ENCODE measurements at places on chromosomes 5 and 9.

DNA sequence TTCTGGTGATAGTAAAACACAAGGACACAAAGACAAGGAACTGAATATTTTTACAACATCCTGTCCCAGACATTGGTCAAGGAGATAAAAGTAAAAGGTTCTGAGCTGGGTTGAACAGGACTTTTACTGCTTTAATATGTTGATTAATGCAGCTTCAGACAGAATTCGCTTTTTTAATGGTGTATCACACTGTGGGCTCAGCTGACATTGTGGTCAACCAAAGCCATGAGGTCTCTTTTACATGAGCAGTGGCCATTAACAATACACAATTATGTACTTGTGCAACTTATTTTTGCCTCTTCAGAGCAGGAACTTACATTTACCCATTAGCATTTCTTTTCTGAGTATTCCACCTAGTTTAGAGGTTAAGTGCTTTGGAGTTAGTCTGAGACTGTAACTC lies 22.8 kb upstream of the ERBIN start:
- H3K4me3 ChIP-seq = no peak overlapping the region
- H3K4me1 ChIP-seq = no peaks in the 10 kb centered on the region
- no peak for DNase-seq
- H3K27me3 ChIP-seq = no peaks in the 10 kb centered on the region

DNA sequence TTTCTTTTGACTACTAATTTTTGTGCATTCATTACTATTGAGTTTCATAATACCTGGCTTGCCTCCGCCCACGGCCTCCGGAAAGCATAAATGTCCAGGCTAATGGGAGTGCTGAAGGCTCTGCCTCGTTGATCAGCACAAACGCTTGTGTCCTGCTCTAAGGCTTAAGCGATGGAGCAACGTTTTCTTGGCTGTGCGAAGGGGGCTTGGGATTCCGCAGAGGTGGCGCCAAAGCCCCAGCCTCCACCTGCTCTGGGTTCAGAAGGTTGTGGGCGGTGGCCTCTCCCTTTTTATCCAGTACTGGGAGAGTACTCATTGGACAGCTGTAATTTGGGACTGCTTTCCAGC lies 19.7 kb downstream of the ANXA2R start:
- no peaks in the 10 kb centered on the region for H3K27me3 ChIP-seq
- peak; percentile 23 for DNase-seq
- peaks cover 33% of the 10 kb centered on the region for H3K4me1 ChIP-seq

DNA sequence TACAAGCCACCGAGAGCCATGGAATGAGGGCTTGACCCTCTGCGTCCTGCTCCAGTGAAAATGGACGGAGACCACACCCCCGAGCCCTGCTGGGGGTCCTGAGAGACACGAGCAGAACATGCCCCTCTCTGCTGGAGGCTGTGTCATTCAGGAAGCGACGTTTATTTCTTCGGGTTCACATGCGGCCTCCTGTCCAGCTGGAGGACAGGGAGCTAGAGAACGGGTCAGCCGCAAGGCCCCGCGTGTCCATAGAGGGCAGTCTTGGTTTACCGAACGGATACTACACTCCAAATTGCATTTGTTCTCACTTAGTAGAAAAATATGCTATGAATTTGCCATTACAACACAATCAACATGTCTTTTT lies 36.1 kb downstream of the MRPL36 start:
- no peak overlapping the region for H3K4me3 ChIP-seq
- DNase-seq = peak; percentile 43
- H3K27ac ChIP-seq = no peak overlapping the region

- no peaks in the 10 kb centered on the region for H3K36me3 ChIP-seq
- DNase-seq = no peak
- H3K4me3 ChIP-seq = no peak overlapping the region
- H3K27me3 ChIP-seq = no peaks in the 10 kb centered on the region
Observed at GRCh38 chr9:13383216-13383615, 103.7 kb upstream of the MPDZ start.

DNA sequence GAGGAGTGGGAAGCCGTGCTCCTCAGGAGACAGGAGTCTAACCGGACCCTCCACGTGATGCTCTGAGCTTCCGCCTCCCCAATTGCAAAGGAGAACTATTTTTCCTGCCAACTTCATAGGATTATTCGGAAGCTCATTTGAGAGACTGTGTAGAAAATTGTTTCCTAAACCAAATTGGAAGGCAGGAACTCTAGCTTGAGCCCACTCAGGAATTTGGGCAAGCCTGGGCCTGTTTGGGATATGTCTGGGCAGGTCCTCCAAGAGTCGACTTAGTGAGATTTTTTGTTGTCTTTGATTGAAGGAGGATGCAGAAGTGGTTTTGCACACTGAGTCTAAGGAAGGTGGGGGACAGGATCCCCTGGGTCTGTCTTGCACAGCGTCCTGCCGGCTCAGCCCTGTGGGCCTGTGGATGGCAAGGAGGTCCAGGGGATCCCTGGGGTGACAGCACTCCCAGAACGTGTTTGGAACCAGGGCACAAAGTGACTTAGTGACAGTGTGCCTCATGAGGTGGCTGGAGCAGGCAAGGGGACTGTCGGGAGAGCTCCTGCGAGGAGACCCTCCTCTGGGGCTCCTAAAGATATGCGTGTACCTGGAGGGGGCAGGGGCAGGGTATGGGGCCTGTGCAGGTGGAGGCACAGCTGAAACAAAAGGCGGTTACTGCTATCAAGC lies 283.3 kb downstream of the NSG2 start:
- H3K4me1 ChIP-seq = no peaks in the 10 kb centered on the region
- DNase-seq = no peak
- no peak overlapping the region for H3K27ac ChIP-seq

GRCh38 chr5:65072850-65073249 lies 304.1 kb downstream of the CWC27 start:
- no peak for DNase-seq
- peaks cover 18% of the 10 kb centered on the region for H3K27me3 ChIP-seq
- no peaks in the 10 kb centered on the region for H3K4me1 ChIP-seq

GRCh38 chr5:168471785-168472184 lies 14.5 kb upstream of the RARS1 start:
- no peaks in the 10 kb centered on the region for H3K27me3 ChIP-seq
- H3K4me3 ChIP-seq = no peak overlapping the region
- H3K36me3 ChIP-seq = peaks cover 4% of the 10 kb centered on the region
- no peak overlapping the region for H3K27ac ChIP-seq

DNA sequence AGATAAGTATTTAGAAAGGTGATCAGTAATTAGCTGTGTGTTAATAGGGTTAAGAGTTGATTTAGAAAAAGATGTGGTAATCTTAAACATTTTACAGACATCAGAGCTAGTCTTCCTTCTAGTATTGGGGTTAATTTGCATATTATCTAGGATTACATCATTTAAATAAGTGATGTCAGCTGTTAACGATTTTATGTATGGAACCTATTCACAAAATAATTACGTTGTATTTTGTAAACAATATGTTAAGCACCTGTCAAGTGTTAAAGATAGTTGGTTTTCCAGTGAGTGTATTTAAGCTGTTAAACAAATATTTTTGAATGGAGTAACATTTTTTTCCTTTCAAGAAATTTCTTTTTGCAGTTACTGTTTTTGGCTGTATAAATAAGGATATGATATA lies 2.2 kb downstream of the DCP2 start:
- peak overlapping the region; percentile 93 for H3K4me3 ChIP-seq
- H3K27me3 ChIP-seq = no peaks in the 10 kb centered on the region
- H3K27ac ChIP-seq = peak overlapping the region; percentile 10
- H3K4me1 ChIP-seq = peaks cover 54% of the 10 kb centered on the region

GRCh38 chr5:163503106-163504078 lies 2.0 kb upstream of the MAT2B start:
- H3K27me3 ChIP-seq = no peaks in the 10 kb centered on the region
- peaks cover 19% of the 10 kb centered on the region for H3K4me1 ChIP-seq
- H3K36me3 ChIP-seq = no peaks in the 10 kb centered on the region
- DNase-seq = peak; percentile 67
- H3K27ac ChIP-seq = peak overlapping the region; percentile 0
- H3K4me3 ChIP-seq = peak overlapping the region; percentile 99

GRCh38 chr5:156201788-156202403 lies 125.1 kb upstream of the SGCD start:
- no peaks in the 10 kb centered on the region for H3K27me3 ChIP-seq
- no peak for DNase-seq
- no peaks in the 10 kb centered on the region for H3K36me3 ChIP-seq
- H3K4me3 ChIP-seq = no peak overlapping the region
- no peak overlapping the region for H3K27ac ChIP-seq
- no peaks in the 10 kb centered on the region for H3K4me1 ChIP-seq

DNA sequence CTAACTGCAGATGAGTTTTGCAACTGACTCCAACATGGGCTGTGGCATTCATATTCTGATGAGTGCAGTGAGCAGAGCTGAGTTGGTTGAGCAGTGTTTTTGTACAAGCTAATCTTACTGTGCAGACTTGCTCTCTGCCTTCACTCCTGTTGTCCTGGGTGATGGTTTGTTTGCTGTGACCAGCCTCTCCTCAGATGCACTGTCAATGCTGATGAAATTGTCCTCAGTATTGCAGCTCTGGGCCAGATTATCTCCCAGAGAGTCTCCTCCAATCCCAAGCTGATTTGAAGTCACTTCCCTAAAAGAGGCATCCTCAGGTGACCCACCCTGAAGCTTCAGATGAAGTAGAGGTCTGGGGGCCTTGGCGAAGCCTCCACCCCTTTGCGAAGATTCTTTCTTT lies 581.8 kb downstream of the ACTL7B start:
- H3K27me3 ChIP-seq = no peaks in the 10 kb centered on the region
- peaks cover 10% of the 10 kb centered on the region for H3K4me1 ChIP-seq
- DNase-seq = no peak
- no peak overlapping the region for H3K4me3 ChIP-seq

DNA sequence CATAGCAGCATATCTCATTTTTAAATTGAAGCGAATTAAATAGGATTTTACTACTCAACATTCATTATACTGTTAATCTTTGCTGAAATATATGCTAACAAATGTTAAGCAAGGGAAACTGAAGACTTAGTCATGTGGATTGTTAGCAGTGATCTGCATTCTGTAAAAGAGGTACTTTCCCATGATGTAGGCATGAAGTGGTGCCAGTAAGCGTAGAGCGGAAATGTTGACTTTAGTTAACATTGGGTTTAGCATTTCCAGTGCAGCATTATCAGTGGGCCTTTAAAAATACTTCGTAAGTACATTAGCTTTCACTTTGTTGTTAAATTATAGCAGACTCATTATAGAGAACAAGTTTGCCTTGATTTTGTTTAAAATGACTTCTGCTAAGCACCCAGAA lies 130.3 kb downstream of the CDC42SE2 start:
- no peak for DNase-seq
- peaks cover 46% of the 10 kb centered on the region for H3K36me3 ChIP-seq
- no peaks in the 10 kb centered on the region for H3K27me3 ChIP-seq
- no peak overlapping the region for H3K4me3 ChIP-seq
- peaks cover 8% of the 10 kb centered on the region for H3K4me1 ChIP-seq
- H3K27ac ChIP-seq = no peak overlapping the region

GRCh38 chr5:145105384-145105783 lies 729.8 kb downstream of the PRELID2 start:
- no peaks in the 10 kb centered on the region for H3K36me3 ChIP-seq
- H3K4me1 ChIP-seq = no peaks in the 10 kb centered on the region
- no peak overlapping the region for H3K27ac ChIP-seq
- DNase-seq = no peak

DNA sequence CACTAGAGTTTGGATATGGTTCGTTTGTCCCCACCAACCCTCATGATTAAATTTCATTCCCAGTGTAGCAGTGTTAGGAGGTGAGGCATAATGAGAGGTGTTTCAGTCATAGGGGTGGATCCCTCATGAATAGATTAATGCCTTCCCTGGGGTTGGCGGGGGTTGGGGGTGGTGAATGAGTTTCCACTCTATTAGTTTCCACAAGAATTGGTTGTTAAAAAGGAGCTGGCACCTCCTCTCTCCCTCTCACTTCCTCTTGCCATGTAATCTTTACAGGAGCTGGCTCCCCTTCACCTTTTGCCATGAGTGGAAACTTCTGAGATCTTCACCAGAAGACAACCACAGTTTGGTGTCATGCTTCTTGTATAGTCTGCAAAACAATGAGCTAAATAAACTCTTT lies 333.7 kb downstream of the ENC1 start:
- no peak overlapping the region for H3K4me3 ChIP-seq
- DNase-seq = no peak
- no peaks in the 10 kb centered on the region for H3K27me3 ChIP-seq
- H3K36me3 ChIP-seq = no peaks in the 10 kb centered on the region
- no peaks in the 10 kb centered on the region for H3K4me1 ChIP-seq

DNA sequence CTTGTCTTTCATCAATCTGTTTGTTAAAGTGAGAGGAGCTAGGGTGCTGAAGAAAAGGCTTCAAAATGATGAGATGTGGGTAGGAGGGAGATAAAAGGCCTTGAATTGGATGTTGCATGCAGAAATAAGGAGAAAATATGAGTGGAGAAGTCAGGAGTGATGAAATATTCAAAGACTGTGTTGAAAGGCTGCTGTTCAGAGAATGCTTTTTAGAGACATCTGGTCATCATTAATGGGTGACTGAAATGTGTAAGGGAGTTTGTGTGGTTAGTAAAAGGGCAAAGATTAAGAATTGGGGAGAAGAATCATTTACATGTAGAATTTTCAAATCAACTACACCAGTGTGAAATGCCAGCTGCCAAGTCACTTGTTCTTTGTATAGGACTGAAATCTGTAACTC lies 383.9 kb downstream of the MAT2B start:
- H3K4me1 ChIP-seq = no peaks in the 10 kb centered on the region
- no peaks in the 10 kb centered on the region for H3K27me3 ChIP-seq
- H3K4me3 ChIP-seq = no peak overlapping the region
- H3K36me3 ChIP-seq = no peaks in the 10 kb centered on the region

GRCh38 chr9:137255448-137256114 lies 454 bp downstream of the NELFB start:
- DNase-seq = peak; percentile 46
- H3K4me3 ChIP-seq = peak overlapping the region; percentile 98
- H3K36me3 ChIP-seq = peaks cover 17% of the 10 kb centered on the region
- H3K4me1 ChIP-seq = peaks cover 50% of the 10 kb centered on the region

DNA sequence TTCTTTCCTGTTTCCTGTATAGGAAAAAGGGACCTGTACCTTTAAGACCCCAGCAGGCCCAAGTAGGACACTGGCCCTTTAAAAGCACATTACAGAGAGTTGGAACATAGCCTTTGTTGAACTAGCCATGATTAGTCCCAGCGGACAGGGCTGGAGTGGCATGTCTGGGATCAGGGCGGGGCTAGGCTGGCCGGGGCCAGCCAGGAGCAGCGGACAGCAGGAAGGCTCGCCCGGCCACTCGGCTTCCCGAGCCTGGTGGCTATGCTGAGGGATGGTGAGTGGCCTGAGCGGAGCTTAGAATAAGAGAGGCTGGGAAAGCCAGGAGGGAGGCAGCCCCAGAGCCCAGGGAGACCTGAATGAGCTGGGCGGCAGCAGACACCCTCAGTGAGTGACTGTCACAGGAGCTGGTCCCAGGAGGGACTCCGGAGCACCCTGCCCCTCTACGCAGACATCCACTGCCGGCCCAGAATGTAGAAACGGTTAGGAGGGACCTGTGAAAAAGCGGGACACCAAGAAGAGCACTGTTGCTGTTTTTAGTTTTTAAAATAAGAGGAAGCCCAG lies 92.1 kb downstream of the DAB2IP start:
- H3K27me3 ChIP-seq = no peaks in the 10 kb centered on the region
- peak overlapping the region; percentile 71 for H3K4me3 ChIP-seq
- H3K36me3 ChIP-seq = no peaks in the 10 kb centered on the region
- H3K27ac ChIP-seq = peak overlapping the region; percentile 48
- peak; percentile 85 for DNase-seq
- peaks cover 91% of the 10 kb centered on the region for H3K4me1 ChIP-seq

All from HepG2 (cell line).